ENCODE measurements at places on chromosomes 6 and 20.

DNA sequence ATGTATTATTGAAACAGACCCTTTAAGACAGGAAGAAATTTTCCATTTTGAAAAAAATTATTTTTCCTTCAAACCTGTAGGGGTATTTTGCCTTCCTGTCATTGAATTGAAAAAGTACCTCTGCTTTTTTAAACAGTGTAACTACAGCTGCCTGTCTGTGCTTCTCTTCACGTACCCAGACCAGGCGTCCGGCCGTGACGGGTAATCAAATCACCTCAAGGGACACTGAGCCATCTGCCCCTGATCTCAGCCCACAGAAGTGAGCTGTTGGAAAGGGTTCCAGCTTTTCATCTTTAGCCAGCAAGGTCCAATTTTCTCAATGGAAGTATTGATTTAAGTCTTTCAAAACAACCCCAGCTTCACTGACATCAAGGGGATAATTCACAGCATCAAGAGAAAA lies 58.0 kb downstream of the SLC35D3 start:
- DNase-seq, result no peak

GRCh38 chr6:11791354-11792107 lies 12.9 kb upstream of the ADTRP start:
- DNase-seq, result no peak

- no peak for DNase-seq
These were observed 392.6 kb downstream of the MMUT start for GRCh38 chr6:49070411-49070810.

DNA sequence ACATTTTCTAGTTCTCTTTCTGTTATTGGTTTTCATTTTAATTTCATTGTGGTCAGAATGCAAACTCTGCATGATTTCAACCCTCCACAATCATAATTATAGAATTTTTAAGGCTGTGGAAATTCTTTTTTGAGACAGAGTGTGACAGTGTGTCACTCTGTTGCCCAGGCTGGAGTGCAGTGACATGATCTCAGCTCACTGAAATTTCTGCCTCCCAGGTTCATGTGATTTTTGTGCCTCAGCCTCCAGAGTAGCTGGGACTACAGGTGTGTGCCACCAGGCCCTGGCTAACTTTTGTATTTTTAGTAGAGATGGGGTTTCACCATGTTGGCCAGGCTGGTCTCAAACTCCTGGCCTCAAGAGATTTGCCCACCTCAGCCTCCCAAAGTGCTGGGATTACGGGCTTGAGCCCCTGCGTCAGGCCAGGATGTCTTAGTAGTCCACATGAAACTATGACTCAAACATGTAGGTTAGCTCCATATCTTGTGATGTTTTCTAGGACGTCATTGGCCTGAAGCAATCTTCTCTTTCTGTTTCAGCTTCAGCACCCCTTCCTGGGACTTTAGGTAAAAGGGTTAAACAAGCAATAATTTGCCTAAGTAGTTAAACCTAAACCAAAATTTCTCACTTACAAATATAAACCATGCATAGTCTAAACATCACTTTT lies 47.4 kb upstream of the SAMD3 start:
- DNase-seq, result no peak

- no peak for DNase-seq
These were observed 1.6 kb upstream of the TNFRSF6B start for GRCh38 chr20:63694584-63695423.

GRCh38 chr20:13862245-13862644 lies 77.4 kb downstream of the NDUFAF5 start:
- DNase-seq, result no peak

GRCh38 chr6:142679907-142680700 lies 264.9 kb downstream of the HIVEP2 start:
- DNase-seq, result peak; percentile 37
